ENCODE measurements at places on chromosomes 11 and 22. TPM values are rescaled to one million over a fixed set of nuclear protein-coding genes. Genes with fewer than 3 reads are reported as not detected.

- no peak for DNase-seq
- H3K27me3 ChIP-seq, result no peaks in the 10 kb centered on the region
- no peak overlapping the region for H3K4me3 ChIP-seq
- H3K27ac ChIP-seq, result no peak overlapping the region
These were observed 17.4 kb downstream of the CABIN1 start for GRCh38 chr22:24028533-24028932.

- peak overlapping the region; percentile 91 for H3K27ac ChIP-seq
- peaks cover 30% of the 10 kb centered on the region for H3K4me1 ChIP-seq
- peak overlapping the region; percentile 90 for H3K4me3 ChIP-seq
- peaks cover 3% of the 10 kb centered on the region for H3K36me3 ChIP-seq
- peak; percentile 44 for DNase-seq
- no peaks in the 10 kb centered on the region for H3K27me3 ChIP-seq
These were observed 1.1 kb upstream of the ATG16L2 start for GRCh38 chr11:72812967-72813739.

Gene SHANK2
- 7.6 TPM for total RNA-seq

Gene USP2
- total RNA-seq, result 3.4 TPM

DNA sequence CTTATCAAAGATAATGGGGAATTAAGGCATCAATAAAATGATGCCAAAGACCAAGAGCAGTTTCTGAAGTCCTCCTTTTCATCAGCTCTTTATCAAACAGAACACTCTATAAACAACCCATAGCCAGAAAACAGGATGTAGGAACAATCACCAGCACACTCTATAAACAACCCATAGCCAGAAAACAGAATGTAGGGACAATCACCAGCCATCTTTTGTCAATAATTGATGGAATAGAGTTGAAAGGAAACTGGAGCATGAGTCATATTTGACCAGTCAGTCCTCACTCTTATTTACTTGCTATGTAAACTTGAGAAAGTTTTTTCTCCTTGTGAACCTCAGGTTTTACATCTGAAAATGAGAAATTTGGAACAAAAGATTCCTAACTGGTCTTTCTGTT, 10.0 kb downstream of the MS4A2 start:
- H3K27me3 ChIP-seq, result no peaks in the 10 kb centered on the region
- H3K4me1 ChIP-seq, result no peaks in the 10 kb centered on the region
- H3K27ac ChIP-seq, result no peak overlapping the region

Gene RPS19BP1
- total RNA-seq, result 67.5 TPM

GRCh38 chr11:68976095-68976494, 4.7 kb downstream of the MRGPRD start:
- no peak overlapping the region for H3K27ac ChIP-seq
- no peak overlapping the region for H3K4me3 ChIP-seq
- H3K4me1 ChIP-seq, result peaks cover 4% of the 10 kb centered on the region
- H3K27me3 ChIP-seq, result peaks cover 10% of the 10 kb centered on the region

DNA sequence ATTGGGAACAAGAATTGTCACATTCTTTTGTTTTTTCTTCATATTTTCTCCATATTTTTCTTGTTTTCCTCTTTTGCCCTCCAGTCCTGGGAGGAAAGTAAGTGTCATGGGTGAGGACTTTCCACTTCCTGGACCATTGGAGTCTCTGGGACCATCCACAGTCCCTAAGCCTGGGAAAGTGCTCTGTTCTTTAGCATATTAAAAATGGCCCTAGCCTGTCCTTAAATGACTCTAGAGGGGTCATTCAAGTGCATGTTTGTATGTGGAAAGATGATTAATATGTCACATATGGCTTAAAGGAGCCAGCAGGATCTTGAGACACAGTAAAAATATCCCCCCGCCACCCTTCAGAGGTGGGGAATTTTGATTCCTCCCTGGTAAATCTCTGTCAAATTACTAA, 20.1 kb upstream of the SCGB1D1 start:
- no peak for DNase-seq
- H3K27ac ChIP-seq, result no peak overlapping the region
- H3K36me3 ChIP-seq, result no peaks in the 10 kb centered on the region
- H3K4me3 ChIP-seq, result no peak overlapping the region

- no peaks in the 10 kb centered on the region for H3K27me3 ChIP-seq
- no peaks in the 10 kb centered on the region for H3K36me3 ChIP-seq
- no peak for DNase-seq
- no peaks in the 10 kb centered on the region for H3K4me1 ChIP-seq
- H3K27ac ChIP-seq, result no peak overlapping the region
These were observed 114.4 kb upstream of the API5 start for GRCh38 chr11:43197379-43197778.

Gene SIPA1
- total RNA-seq, result 17.5 TPM

- H3K4me3 ChIP-seq, result no peak overlapping the region
- H3K36me3 ChIP-seq, result no peaks in the 10 kb centered on the region
- peak overlapping the region; percentile 35 for H3K27ac ChIP-seq
- peaks cover 20% of the 10 kb centered on the region for H3K4me1 ChIP-seq
- H3K27me3 ChIP-seq, result peaks cover 22% of the 10 kb centered on the region
These were observed 273.0 kb downstream of the TBC1D22A start for GRCh38 chr22:47035425-47035881.

Gene PDHX
- 38.6 TPM for total RNA-seq

Gene BTG4
- not detected for total RNA-seq

Gene KCNA4
- total RNA-seq, result 1.2 TPM

- H3K4me1 ChIP-seq, result peaks cover 5% of the 10 kb centered on the region
- DNase-seq, result no peak
- H3K4me3 ChIP-seq, result no peak overlapping the region
- H3K27ac ChIP-seq, result peak overlapping the region; percentile 69
- H3K27me3 ChIP-seq, result no peaks in the 10 kb centered on the region
- H3K36me3 ChIP-seq, result no peaks in the 10 kb centered on the region
These were observed 123.7 kb upstream of the NECTIN1 start for GRCh38 chr11:119852741-119853140.

GRCh38 chr22:26825960-26826935, 168.9 kb downstream of the MIAT start:
- H3K36me3 ChIP-seq, result no peaks in the 10 kb centered on the region
- no peaks in the 10 kb centered on the region for H3K27me3 ChIP-seq
- no peak for DNase-seq
- H3K4me1 ChIP-seq, result no peaks in the 10 kb centered on the region
- no peak overlapping the region for H3K27ac ChIP-seq

DNA sequence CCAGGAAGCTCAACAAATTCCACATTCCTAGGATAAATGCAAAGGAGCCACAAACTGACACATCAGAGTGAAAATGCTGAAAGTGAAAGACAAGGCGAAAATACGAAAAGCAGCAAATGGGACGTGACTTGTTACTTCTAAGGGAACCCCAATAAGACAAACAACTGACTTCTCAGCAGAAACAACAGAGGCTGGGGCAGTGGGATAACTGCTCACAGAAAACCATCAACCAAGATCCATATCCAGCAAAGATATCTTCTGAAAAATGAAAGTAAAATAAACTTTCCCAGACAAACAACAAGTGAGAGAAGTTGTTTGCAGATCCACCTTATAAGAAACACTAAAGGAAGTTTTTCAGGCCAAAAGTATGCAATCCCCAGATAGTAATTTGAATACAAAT, 72.1 kb downstream of the DGCR2 start:
- H3K36me3 ChIP-seq, result peaks cover 10% of the 10 kb centered on the region
- H3K27me3 ChIP-seq, result no peaks in the 10 kb centered on the region
- no peaks in the 10 kb centered on the region for H3K4me1 ChIP-seq

DNA sequence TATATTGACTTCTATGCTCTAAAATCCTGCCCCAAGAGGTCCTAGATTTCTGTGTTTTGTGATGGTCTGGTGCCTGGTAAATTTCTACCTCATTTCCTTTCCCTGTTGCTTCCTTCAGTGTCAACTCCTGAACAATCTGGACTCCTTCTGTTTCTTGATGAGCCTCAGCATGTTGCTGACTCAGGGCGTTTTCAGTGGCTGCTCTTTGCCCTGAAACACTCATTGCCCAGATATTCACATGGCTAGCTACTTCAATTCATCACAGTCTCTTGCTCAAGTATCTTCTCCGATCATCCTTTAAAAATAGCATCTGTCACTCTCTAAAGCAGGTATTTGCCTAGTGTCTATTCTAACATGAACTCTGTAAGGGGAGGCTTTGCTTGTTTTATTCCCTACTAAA, 526.3 kb upstream of the RAG2 start:
- no peaks in the 10 kb centered on the region for H3K36me3 ChIP-seq
- no peak overlapping the region for H3K27ac ChIP-seq
